ENCODE measurements at places on chromosomes 5 and 9.

DNA sequence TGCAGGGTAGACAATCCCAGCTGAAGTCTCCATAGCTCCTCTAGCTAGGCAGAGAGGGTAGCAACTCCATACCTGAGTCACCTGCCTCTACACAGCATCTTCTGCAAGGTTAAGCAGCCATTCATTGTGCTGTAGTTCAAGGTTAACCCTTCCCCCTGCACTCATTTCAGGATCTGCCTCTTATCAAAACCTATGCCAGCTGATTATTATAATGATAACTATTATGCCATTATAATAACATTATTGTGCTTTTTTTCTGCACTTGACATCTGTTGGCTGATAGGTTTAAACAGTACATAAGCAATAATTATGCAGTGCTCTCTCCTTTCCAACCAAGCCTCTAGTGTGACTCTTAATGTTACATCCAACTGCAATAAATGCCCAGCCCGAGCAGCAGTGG is 17.3 kb downstream of the SIL1 start:
- DNase-seq, result no peak

GRCh38 chr9:79408617-79409016 is 163.1 kb upstream of the TLE4 start:
- DNase-seq, result no peak

DNA sequence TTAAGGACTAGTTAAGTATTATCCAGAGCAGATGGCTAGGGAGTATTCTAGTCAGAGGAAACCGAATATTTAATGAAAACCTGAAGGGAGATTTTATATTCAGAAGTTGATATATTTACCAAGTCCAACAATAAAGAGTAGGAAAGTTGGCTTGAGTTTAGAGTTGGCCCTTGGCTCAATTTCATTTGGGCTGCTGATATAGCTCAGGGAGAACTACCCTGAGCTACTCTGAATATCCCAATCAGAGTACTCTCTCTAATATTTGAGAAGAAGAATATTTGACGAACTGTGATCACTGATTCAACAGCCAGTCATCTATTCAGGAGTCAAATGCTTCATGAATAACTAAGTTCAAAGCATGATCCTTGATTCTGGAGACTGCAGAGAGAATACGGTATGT is 34.5 kb downstream of the TBCA start:
- no peak for DNase-seq

GRCh38 chr5:137737349-137738131 is 1.7 kb upstream of the KLHL3 start:
- DNase-seq, result peak; percentile 48

GRCh38 chr9:114449236-114449635 is 56.0 kb downstream of the WHRN start:
- no peak for DNase-seq

DNA sequence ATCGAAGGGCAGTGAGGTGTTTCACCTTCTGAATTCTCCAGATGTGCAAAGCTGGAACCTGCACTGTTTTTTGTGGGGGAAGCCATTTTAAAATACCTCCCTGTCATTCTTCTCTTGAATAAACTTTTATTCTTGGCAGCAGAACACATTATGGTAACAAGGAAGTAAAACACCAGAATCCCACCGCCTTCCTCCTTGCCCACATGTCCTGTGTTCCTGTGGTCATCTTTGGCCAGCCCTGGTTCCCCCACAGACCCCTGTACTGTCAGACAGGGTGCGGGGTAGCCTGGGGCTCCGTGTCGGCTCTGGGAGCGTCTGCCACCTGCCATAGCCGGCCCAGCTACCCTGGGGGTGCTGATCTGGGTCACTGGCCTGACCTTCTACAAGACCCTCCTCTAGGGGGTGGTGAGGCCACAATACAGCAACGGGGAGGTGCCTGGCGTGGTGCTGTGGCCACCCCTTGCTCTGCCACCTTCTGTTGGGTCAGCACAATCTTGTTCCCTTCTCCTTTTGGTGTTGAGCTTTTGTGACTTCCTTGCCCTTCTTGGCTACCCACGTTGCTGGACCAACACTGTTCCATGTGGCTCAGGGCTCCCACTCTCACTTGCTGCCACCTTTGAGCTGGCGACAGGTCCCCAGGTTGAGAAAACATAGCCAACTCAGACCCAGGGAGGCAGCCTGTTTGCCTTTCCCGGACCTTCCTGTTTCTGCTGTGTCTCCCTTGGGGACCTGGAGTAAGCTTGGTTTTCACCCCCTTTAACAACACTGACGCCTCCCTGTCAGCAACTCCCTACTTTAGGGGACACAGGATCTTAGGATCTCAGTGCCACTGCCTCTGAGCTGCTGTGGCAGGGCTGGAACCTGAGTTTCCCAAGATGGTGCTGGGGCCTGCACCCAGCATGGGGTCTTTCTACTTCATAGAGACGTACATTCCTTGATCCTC is 4.8 kb downstream of the WNK2 start:
- no peak for DNase-seq

DNA sequence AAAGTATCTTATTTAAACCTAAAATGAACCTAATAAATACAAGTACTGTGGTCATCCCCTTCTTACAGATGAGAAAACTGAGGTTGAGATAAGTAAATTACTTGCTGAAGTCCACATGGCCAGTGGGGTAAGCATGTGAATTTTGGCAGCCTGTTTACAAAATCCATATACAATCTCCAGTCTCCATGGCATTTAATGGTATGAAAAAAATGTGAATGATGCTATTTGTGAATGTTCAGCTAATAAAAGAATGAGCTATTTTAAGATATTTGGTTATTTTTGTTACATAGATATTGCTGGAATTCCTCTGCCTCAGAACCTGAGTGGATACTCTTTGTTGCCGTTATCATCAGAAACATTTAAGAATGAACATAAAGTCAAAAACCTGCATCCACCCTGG is 19.3 kb upstream of the GPR150 start:
- peak; percentile 58 for DNase-seq

- no peak for DNase-seq
Measured at GRCh38 chr9:27945386-27945785, 372.1 kb upstream of the C9orf72 start.

DNA sequence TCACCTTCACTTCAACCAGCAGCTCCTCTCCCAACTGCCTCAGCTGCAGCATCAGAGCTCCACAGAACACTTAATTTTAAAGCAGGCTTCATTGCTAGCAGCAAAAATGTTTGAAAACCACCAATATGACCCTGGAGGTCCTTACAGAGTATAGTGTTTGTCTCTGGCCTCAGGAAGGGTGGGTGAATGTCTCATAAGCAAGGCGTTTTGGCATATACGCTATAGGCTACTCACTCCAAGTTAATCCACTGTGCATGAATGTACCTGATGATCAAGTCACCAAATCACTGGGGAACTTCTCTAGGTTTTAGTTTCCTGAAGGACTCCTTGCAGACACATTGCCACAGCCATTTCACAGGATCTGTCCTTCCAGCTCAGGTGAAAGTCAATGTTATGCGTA is 125.3 kb downstream of the GABBR2 start:
- no peak for DNase-seq

- no peak for DNase-seq
Measured at GRCh38 chr5:99020698-99021048, 91.9 kb upstream of the CHD1 start.

DNA sequence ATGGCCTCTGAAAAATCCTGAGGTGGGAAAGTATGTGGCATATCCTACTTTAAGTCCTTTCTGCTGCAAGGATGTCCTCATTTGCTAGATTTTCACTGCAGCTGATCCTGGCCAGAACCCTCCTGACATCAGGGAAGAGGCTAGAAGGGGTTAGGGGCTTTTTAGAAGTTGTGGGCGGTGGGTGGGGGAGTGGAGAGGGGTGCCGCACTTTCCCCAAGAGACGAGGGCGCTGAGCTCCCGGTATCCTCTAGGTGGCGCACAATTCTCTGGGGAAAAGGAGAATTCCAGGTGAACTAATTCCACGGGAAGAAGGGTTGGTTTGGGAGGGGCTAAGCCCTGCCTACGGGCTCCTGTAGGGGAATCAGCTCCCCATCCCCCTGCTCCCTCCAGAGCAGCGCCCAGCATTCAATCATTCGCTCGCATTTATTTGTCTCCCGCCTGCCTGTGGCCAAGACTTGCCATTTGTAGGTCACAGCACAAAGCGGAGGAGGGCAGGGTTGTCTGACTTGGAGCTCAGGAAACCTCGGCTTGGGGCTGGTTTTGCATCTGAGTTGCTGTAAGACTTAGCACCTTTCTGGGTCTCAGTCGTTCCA is 42.9 kb upstream of the HAND1 start:
- no peak for DNase-seq

GRCh38 chr5:32458880-32459495 is 14.4 kb upstream of the ZFR start:
- DNase-seq, result no peak

- DNase-seq, result no peak
Measured at GRCh38 chr5:71946343-71947030, 160.8 kb upstream of the MAP1B start.

GRCh38 chr5:36734422-36734821 is 128.0 kb downstream of the SLC1A3 start:
- DNase-seq, result peak; percentile 38

DNA sequence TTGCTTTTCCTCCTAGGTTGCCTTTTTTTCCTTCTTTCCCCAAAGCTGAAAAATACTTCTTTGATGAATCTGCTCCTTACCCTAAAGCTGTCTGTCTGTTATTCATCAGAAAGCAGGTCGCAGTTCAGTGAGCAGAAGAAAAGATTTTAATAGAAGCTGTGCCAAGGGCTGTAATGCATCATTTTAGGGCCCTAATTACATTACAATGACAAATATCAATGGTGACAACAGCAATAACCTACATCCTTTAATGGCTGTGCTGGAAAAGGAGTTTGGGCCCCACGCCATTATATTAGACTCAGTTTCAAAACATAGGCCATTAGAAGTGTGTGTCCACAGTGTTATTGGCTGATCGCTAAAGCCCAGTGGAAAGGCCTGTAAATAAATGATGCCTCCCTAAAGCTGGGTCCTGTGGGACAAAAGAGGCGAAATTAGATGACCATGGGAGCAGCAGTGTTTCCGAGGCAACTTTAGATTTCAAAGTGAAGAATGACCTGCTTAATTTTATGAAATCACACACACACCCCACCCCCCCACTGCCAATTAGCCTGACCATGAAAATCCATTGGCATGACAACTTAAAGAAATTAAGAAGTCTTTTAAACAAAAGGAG is 38.4 kb downstream of the TLE4 start:
- peak; percentile 76 for DNase-seq

- peak; percentile 88 for DNase-seq
Measured at GRCh38 chr5:134525683-134526482, 413 bp downstream of the JADE2 start.

DNA sequence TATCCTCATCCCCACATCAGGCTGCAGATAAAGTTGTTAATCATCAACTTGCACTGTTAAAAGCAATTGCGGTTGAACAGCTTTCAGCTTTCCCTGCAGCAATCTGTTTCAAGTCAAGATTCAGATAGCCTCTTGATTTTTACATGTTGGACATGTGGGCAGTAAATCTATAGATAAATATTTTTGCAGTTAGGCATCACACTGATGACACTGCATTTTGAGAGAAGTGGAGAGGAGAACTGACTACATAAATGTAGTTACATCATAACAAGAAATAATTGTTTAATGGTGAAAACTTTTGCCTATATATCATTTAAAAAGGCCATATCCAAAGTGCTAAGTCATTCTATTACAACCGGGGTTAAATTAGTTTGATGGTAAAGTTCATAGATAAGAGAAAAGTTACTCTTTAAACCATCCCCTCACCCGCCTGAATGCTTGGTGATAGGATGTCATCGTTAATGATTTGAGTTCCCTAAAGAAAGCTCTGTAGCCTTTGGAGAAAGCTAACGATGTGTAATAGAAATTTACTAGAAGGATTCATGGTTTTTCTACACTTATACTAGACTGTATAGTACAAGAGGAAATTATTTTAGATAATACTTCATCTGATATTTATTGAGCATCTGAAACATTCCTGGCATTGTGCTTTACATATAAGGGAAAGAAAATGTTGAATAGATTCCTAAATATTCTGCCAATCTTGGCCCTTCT is 30.8 kb upstream of the ALDH1A1 start:
- DNase-seq, result no peak

- DNase-seq, result no peak
Measured at GRCh38 chr9:97313746-97314145, 6.3 kb downstream of the CCDC180 start.

DNA sequence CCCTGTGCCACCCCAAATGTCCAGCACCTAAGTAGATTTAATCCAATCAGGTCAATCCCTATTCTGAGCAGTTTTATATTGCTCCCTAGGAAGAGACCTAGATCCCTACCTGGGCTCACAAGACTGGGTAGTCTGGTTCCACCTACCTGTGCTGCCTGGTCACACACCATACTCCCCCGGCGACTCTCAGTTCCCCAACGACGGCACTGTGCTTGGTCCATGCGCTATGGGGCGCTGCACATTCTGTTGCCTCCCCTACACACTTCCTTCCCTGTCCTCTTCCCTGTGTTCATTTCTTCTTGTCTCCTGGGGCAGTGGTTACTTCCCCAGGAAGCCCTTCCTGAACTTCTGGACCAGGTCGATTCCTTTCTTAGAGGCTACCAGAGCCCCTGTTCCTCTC is 109.9 kb upstream of the IL12B start:
- DNase-seq, result no peak

DNA sequence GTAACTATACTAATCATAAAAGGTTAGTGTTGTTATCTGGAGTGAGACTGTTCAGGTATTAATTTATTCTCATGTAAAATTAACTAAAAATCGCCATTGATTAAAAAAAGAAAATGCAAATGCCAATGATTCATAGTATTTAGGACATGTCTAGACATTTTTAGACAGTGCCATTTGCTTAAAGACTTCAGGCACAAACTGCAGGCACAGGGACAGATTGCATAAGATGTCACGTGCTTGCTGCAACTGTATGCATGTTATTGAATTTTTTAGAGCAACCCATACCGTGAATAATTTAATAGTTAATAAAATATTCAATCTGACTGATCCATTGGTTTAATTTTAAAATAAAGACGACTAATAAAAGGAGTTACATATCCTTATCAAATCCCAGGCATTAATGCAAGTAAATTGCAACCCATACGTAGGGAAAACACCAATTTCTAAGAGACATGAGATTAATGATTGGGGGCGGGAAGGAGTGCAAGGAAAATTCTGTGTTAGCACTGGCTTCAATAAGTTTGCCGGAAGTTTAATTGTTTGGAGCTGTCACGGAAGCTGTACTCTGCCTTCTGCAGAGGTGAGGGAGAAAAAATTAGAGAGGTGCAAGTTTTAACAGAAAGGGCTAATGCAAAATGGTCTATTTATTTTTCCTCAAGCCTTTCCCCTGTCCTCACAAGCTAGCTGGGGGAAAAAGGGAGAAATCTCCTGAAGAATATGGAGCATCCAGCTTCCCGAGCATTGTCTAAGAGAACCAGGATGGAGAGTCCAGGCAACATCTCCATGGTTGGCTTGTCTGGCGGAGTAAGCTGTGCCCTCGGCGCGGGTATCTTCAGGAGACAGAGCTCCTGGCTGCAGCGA is 2.9 kb downstream of the EDIL3 start:
- no peak for DNase-seq

DNA sequence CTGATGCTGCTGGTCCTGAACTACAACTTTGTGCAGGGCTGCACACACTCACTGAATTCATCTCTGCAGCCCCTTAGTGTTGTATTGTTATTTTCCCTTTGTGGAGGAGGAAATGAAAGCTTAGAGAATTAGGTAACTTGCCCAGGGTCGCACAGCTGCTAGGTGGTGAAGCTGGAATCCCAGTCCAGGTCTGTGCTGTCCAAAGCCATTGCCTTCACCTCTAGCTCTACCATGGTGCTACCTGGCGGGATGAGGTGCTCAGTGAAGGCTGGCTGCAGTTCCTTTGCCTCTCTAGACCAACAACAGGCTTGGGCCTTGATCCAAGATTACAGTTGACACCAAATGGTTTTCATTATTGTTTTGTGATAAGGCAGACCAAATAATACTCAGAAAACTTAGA is 177.8 kb upstream of the PITX1 start:
- DNase-seq, result no peak

GRCh38 chr9:127014216-127014909 is 99.8 kb downstream of the RALGPS1 start:
- peak; percentile 47 for DNase-seq

Data from fibroblast of gingiva (primary cell).